NCI-H345 (cell line): ENCODE measurements at places on chromosomes 5 and 9.

DNA sequence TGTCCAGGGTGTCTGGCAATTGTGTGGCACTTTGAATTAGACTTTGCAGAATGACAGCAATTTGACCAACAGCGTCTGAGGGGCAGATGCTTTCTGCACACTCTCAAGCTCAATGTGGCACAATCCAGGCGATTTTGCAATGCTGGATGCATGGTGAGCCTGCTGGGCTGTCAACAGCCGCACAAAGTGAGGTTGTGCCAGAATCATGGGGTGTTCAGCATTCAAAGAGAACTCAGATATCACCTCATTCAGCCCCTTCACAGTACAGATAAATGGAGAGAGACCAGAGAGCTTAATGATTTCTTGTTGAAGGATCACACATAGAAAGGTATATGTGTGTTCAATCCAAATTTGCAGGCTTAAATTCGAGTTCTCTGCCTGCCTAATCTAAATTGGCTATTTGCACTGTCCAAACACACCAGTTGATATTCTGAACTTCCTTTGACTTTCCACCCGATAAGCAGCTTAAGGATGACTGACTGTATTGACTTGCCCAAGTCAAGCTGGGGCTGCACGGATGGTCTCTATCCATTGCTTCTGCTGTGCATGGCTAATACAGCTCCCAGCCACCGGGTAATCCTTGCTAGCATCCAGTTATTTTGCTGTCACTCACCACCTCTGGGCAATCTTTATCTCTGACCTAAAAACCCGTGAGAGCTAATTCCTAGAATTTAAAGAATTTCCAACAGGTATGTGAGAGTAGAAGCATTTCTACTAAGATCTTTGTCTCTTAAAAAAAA is 157.9 kb upstream of the TAS2R1 start:
- DNase-seq = peak; percentile 82

- no peak for DNase-seq
Measured at GRCh38 chr9:137435980-137436760, 5.0 kb downstream of the ENTPD8 start.

GRCh38 chr9:91868732-91869391 is 81.2 kb downstream of the ROR2 start:
- DNase-seq = no peak

DNA sequence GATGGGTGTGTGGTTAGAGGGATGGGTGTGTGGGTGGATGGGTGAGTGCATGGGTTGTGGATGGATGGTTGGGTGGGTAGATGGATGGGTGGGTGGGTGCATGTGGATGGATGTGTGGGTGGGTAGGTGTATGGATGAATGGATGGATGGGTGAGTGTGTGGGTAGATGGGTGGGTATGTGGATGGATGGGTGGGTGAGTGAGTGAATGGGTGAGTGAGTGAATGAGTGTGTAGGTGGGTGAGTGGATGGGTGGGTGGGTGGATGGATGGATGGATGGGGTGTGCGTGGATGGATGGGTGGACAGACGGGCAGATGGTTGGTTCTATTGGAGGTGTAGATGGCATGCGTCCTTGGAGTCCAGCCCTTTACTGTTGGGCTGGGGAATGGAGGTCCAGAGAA is 17.2 kb downstream of the STKLD1 start:
- DNase-seq = no peak

DNA sequence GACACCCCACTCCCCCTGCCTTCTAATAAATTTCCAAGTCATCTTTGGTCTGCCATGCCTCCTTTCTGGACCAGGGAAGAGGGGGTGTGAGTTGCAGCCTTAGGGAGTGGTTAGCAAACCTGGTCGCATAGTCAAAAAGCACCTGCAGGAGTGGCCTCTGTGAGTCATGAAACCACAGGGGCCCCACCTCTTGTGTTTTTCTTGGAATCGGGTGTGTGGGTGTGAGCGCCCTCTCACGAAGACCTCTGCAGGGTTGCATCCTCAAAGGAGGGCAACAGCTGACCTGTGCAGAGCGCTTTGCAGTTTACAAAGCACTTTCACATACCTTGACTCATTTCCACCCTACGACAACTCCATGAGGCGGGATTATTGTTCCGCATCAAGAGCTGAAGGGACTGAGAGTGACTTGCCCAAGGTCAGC is 36.8 kb upstream of the TEX48 start:
- DNase-seq = no peak

GRCh38 chr5:149251546-149251945 is 20.1 kb upstream of the AFAP1L1 start:
- DNase-seq = no peak

- no peak for DNase-seq
Measured at GRCh38 chr5:17763301-17763700, 129.0 kb downstream of the TAF11L14 start.

DNA sequence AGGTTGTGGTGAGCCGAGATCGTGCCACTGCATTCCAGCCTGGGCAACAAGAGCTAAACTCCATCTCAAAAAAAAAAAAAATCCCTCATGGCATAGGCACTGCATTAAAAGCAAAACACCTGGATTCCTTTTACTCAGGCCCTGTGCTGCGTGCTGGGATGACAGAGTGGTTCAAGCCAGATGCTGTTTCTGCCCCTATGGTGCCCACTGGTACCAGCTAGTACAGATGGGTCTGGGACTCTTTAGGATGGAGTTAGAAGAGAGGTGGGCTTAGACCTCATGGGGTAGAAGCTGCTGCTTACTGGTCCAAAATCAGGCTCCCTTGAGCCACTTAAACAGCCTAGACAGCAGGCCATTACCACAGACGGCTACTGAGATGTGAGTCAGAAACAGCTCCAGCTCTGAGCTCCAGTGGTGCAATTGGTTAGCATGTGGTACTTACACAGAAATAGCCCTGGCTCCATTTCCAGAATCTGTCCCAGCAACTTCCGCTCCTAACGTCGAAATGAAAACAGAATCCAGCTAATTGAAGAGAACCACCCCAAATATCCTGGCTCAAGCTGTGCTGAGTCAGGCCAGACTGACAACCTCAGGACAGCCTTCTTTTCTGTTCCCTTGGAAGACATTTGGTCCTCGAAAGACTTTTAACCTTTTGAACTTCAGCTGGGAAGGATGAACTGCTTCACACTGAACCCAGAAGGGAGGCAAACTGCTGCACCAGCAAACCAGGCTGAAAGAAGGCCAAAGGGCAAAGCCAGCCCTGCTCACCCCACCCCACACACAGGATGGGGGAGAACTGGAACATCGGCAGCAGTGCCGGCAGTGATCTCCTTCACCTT is 15.5 kb downstream of the C5orf15 start:
- no peak for DNase-seq

DNA sequence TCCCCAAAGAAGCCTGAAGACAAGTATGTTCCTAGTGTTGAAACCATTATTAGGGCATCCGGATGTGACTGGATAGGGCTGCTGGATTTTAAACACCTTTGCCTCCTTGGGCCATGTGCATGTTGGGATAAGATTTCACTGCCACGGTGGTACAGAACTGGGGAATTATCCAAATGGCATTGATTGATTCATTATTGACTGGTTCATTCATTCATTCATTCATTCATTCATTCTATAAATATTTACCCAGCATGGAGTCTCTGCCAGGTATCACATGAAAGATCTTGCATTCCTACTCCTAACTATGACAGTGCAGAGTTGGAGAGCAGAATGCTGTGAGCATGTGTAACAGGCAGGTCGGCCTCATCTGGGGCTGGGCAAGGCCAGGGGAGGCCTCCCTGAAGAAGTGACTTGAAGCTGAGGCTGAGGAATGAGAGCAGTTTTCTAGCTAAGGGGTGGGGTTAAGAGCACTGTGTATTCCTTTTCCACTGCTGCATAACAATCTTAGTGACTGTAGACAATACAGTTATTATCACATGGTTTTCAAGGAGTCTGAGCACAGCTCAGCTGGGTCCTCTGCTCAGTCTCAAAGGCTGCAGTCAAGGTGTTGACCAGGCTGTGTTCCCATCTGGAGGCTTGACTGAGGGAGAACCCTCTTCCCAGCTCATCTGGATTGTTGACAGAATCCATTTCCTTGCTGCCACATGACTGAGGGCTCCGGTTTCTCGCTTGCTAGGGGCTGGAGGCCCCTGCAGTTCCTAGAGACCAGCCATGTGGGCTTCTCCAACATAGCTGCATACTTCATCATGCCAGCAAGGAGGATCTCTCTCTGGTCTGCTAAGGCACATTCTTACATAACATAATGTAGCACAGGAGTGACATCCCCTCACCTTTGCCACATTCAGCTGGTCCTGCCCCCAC is 35.7 kb downstream of the AK8 start:
- DNase-seq = no peak

DNA sequence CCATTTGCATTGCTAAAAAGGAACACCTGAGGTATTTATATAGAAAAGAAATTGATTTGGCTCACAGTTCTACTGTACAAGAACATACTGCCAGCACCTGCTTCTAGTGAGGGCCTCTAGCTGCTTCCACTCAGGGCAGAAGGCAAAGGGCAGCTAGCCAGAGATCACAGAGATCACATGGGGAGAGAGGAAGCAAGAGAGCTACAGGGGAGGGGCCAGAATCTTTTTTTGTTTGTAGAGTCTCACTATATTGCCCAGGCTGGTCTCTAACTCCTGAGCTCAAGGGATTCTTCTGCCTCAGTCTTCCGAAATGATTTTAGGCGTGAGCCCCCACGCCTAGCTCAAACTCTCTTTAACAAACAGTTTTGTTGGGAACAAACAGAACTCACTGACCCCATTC is 6.1 kb downstream of the SLCO4C1 start:
- no peak for DNase-seq

- DNase-seq = peak; percentile 25
Measured at GRCh38 chr5:136891175-136891972, 526.0 kb upstream of the TRPC7 start.

- no peak for DNase-seq
Measured at GRCh38 chr5:100668511-100668910, 133.3 kb downstream of the FAM174A start.

DNA sequence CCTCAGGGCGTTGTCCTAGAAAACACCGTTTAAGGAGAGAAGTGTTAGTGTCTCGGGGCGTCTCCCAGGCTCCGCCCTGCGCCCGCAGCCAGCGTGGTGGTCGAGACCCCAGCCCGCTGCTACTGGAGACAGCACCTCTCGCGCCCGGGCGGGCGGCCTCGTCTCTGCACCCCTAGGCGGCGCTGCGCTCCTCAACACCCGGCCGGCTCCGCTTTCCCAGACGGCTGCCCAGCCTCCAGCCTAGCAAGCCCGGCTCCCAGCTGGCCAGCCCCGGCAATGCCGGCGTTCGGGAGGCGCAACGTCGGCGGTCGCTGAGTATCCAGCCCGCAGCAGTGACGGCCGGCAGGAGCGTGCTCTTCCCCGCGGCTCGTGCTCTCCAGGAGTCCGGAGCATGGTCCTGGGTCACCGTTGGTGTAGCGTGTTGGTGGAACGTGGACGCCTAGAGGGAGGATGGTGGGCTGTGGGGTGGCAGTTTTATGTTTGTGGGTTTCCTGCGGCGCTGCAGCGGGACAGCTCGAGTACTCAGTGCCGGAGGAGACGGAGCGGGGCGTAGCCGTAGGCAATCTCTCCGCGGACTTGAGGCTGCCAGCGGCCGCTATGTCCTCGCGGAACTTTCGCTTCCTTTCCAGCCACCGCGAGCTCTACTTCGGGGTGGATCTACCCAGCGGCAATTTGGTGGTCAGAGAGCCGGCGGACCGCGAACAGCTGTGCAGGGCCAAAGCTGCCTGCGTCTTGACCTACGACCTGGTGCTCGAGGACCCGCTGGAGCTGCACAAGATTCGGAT is 536 bp downstream of the PCDHAC1 start:
- DNase-seq = peak; percentile 91

- no peak for DNase-seq
Measured at GRCh38 chr5:57511321-57511720, 28.7 kb upstream of the ACTBL2 start.

GRCh38 chr9:134629586-134630392 is 11.8 kb upstream of the COL5A1 start:
- no peak for DNase-seq

DNA sequence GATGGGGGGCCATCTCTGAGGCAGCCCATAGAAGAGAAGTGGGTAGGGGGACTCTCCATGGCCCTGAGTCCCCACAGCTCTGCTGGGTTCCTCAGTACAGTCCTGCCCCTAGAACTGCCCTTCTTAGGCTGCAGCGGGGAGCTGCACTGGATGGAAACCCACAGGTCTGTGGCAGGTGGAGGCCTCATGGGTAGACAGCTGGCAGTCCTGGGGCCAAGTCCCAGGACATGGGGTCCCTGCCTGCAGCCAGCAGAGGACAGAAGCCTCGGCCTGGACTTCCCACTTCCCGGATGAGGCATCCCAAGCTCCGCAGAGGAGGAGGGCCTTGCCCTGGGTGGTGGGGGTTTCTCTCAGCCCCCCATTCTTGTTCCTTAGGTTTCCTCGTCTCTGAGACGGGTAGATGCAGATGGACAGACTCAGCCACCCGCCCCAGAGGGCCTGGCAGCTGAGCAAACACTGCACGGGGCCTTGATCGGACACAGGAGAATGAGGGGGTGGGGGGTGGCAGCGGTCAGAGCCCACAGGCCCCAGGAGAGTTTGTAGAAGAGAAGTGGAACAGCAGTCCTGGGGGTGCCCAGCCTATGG is 153.8 kb downstream of the C9orf50 start:
- no peak for DNase-seq

GRCh38 chr9:135344915-135345500 is 134.6 kb upstream of the PPP1R26 start:
- no peak for DNase-seq

DNA sequence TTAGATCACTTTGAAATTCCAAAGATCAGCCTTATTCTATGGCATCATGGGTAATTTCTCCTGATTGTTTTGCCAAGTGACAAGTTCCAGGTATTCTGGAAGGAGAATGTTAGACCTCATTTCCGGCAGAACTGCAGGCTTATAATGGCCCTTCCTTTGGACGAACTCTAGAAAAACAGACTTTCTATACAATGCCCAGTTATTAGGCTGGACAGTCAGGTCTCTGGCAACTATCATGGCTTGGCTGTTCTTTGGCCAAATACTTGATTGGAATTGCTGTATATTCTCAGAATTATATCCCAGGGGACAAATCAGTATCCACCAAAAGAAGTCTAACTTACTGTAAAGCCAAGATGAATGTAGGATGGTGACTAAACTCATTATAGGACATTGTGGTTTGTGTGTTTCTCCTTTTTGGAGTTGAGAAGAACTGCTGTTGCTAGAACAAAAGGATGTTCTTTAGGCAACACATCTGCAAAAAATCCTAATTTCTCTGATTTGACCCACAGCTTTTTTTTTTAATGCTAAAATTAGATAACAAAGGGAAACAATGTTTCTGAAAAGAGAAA is 69.0 kb downstream of the ADAMTSL1 start:
- no peak for DNase-seq
